ENCODE measurements at places on chromosomes 12 and 14.

GRCh38 chr12:81843599-81843998 is 84.4 kb upstream of the PPFIA2 start:
- DNase-seq, result no peak

GRCh38 chr14:53247596-53248370 is 94.7 kb upstream of the DDHD1 start:
- DNase-seq, result no peak

DNA sequence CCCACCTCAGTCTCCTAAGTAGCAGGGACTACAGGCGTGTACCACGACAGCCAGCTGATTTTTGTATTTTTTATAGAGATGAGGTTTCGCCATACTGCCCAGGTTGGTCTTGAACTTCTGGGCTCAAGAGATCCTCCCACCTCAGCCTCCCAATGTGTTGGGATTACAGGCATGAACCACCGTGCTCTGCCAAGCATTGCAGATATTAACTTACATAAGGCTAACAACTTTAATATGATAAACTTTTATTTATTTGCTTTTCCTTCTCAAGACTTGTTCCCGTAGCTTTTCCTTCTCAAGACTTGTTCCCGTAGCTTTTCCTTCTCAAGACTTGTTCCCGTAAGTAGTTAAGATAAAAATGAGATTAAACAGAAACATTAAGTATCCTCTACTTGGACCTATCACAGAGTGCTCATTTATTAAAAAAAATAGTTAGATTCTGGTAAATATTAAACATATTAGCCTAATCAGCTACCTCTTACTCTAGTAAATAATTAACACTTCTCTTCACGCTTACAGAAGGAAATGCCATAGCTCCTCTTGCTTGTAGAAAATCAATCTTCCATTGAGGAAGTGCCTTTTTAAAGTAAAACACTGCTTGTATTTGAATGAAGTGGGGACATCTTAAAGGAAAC is 157.7 kb upstream of the KITLG start:
- no peak for DNase-seq

DNA sequence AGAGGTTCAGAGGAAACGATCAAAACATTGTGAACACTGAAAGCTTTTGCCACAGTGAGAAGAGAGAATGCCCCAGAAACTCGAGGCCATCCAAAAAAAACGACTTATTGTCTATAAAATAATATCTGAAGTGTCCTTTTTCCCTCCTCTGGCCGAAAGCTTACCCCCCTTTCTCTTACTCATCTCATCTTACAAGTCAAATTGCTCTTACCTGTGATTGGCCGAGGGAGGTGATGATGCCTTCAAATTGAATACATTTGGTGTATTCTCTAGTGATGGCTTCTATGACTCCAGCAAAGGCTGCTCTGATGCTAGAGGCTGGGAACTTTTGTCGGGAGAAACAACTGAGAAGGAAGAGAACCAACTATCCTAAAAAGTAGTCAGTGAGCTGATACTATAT is 90.7 kb downstream of the PTCSC3 start:
- no peak for DNase-seq

DNA sequence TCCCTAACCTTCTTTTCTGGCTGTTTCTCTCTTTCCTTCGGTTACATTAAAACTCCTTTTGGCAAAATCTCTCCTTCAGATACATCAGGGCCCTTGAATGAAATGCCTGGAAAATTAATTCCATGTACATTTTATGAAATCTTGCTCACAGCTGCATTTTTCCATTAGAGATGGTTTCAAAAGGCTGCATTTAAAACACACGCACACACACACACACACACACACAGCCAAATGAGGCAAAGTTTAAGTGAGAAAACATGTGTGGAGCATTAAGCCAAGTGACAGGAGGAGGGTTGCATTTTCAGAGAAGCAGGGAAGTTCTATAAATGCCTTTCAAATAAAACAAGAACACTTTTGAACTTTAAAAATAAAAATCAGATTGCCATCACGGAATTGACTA is 216.4 kb downstream of the LRIG3 start:
- no peak for DNase-seq

DNA sequence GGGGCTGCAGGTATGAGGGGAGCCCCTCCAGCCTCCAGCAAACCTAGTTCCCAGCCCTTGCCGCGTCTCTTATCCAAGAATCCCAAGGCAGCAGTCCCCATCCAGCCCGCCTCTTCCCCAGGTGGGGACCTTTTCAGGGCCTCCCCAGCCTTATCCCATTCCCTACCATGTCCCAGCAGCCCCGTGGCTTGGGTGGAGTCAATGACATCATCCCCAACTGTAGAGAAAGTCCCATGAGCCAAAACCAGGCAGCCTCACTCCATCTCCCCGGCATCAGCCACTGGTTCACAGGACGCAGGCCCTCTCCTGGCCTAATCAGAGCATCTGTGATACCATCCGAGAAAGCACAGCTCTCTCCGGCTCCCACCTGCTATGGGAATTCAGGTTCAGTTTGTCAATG is 131.0 kb downstream of the NCOR2 start:
- DNase-seq, result no peak

DNA sequence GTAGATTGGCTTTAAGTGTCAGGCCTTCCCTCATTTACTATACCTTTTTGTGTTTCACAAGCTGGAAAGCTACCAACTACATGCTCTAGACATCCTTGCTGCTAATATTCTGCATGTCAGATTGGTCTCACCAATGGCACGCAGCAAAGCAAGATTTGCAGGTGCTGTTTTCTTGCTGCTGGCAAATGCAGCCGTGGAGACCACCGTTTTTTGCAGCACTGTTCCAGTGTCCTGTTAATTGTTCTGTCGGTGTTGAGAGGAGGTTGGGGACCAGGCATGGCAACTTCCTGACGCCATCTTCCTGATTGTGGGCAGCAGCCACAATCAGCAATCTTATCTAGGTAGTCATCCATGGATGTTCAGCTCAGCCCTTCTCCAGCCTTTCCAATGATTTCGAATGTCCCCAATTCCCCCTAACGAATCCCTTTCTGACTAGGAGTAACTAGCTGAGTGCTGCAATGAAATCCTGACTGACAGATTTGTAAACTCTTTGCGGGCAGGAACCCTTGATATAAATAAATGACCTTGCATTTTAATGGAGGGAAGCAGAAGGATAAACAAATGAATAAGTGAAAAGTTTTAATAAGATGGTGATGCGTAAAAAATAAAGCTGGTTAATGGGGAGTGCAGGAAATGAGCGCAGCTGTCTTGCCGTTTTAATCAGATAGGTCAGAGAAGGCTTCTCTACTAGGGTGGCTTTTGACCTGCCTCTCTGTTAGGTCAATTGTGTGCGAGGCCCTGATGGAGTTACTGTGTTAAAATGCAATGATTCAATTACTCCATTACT is 574 bp upstream of the CRADD start:
- no peak for DNase-seq

DNA sequence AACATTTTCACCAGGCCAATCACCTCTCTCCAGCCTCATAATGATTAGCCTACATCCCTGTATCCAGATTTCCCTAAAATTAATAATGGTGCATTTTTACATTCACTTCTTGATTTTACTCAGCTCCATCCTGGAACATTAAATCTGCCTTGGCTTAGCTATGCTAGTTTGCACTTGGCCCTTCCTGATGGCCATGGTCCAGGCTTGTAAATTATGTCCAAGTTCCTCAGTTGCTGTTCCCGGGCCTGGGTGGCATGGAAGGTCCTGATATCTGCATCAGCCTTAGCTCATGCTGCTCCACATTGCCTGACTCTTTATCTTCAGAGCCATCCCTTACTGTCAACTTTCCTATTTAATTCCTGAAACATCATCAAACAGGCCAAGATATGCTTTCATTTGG is 11.1 kb upstream of the METTL17 start:
- no peak for DNase-seq

- DNase-seq, result no peak
Measured at GRCh38 chr12:8549381-8549780, 8.7 kb upstream of the CLEC4E start.

GRCh38 chr12:51020448-51021182 is 5.6 kb downstream of the SLC11A2 start:
- no peak for DNase-seq

- no peak for DNase-seq
Measured at GRCh38 chr14:24179961-24180796, 8.3 kb downstream of the REC8 start.

Data from CD4-positive, alpha-beta T cell treated with Interleukin-4 for 4 hours (primary cell).